ENCODE measurements at places on chromosomes 7 and 10.

DNA sequence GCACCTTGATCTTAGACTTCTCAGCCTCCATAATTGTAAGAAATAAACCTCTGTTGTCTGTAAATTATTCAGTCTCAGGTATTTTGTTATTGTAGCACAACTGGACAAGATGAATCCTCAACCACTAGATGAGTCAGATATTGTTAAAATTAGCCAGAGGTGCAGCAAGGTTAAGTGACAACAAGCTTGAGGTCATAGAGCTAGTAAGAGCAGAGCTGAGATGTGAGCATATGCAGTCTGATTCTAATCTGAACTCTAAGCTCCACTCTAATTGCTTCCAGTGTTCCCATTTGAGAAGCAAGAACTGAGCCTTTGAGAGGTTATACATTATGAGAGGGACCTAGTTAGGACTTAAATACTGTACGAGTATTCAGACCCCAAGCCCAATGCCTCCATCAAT is 93.1 kb downstream of the FZD1 start:
- no peak for DNase-seq

GRCh38 chr7:86926732-86927131 is 132.7 kb downstream of the ELAPOR2 start:
- DNase-seq: no peak

- DNase-seq: no peak
Observed at GRCh38 chr7:12162415-12163113, 48.5 kb upstream of the TMEM106B start.

GRCh38 chr7:154504918-154505317 is 452.7 kb downstream of the DPP6 start:
- no peak for DNase-seq
